ENCODE measurements at places on chromosomes 11 and 22.

- no peak for DNase-seq
Measured at GRCh38 chr11:10181811-10182210, 112.2 kb downstream of the SBF2 start.

DNA sequence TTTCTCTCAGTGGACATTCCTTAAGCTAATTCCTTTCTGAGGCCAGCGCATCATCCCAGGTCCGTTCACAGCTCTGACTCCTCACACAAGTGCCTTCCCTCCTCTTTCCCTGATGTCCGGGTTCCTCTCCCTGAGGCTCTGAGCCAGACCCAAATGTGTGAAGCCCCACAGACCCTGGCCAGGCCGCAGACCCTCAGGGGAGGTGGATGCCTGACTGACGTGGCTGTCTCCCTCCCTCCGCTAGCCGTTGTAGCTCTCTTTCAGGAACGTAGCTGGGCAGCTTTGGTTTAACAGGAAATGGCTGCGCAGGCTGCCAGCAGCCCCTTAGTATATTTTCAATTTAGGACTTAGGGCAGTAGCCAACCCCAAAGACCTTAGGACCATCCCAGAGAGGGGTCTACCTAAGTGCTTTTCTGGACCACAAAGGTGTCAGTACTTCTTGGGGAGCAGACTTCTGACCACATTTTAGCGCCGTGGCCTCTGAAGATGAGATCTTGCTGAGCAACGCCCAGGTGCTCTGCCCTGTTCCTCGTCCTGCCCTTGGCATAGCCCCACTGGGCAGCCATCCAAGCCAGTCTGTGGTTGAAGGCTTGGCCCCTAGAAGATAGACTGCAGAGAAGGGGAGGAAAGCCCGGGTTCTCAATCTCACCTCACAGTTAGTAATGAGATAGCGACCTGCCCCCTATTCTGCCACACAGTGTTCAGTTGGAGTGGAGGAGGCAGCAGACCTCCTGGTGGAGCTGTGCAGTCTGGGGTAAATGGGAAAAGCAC lies 27.0 kb downstream of the MYBPC3 start:
- DNase-seq = no peak

DNA sequence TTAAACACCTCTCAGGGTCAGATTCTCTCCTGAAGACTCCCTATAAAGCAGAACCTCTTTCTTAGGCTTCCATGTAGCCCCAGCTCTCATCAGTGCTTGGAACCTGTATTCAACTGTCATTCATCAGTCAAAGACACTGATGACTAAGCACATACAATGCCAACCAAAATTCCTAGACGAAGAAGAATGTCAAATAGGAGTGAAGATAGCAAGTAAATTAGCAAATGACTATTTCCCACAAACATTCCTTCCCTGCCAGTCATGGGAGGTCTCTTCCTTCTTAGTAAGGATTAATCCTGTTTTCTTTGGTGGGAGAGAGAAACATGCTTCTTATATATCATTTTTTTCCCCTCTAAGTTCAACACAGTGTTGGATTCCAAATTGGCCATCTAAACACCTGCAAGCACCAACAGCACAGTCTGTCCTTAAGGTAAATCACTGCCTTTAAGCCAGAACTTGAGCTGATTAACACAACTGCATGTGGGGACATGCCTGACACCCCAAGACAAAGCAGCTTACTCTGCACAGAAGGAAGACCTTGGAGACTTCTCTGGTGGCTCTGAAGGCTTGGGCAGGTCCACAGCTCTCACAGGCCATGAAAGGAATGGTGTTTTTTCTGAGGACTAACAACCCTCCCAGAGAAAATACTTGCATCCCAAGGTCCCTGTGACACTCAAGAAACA lies 47.5 kb upstream of the ME3 start:
- DNase-seq = no peak

GRCh38 chr11:58741127-58741526 lies 9.4 kb upstream of the GLYAT start:
- DNase-seq = no peak

- DNase-seq = peak; percentile 81
Measured at GRCh38 chr11:65110354-65110861, 1.3 kb upstream of the TM7SF2 start.

DNA sequence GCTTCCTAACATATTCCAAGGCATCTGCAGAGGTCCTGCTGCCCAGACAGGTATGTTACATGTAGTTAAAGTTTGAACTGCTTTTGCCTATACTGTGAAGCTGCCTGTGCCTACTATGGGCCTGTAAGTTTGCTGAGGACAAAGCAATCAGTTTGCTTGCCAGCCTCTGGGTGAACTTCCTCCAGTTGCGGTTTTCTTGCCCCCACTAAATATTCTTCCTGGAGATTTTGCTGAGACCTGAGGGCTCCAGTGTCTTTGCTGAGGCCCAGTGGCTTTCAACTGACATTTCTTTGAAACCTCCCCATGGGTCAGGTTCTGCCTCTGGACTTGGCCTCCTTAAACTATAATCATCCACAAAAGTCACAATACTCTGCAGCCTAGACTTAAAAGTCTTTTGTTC lies 29.6 kb upstream of the MMP20 start:
- no peak for DNase-seq

GRCh38 chr11:71093783-71094182 lies 158.6 kb downstream of the SHANK2 start:
- no peak for DNase-seq

GRCh38 chr11:106137758-106138157 lies 60.3 kb downstream of the AASDHPPT start:
- no peak for DNase-seq

DNA sequence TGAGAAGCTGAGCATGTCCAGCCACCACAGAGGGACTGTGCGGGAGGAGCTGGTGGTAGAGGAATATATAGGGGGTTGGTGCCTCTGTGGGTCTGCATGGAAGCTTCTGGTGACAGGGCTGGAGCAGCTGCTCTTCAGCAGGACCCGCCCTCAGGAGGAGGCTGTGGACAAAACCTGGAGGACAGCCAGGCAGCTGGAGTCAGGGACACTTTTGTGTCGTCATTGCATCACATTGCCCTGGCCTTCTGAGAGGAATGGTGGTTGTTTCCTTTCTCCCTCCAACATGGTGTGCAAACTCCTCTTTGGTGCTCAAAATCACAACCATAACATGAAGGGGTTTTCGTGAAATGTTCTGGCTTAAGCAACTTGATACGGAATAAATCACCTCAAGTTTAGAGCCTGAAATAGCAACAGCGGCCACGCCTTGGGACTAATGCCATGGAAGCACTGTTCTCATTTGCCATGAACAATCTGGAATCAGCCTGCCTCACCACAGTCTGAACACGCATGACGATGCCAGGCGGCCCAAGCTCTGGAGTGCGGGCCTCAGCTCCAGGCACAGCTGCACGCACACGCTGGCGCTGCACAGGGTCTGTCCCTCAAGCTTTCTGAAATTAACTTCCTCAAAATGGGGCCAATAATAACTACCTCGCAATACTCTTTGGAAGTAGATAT lies 17.1 kb upstream of the CSRP3 start:
- DNase-seq = peak; percentile 55

DNA sequence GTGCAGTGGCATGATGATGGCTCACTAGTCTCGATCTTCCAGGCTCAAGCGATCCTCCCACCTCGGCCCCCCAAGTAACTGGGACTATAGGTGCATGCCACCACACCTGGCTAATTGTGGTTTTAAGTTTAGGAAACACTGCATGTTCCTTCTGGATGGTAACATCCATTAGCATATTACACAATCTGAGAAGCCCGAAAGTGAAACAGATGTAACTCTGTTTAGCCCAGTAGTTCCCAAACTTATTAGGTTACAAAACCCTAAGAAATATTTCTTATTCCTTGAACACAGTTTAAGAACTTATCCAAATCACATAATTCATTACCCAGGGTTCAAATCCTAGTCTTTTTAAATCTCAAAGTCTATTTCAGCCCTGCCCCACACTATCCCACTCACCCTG lies 28.3 kb downstream of the POLDIP3 start:
- DNase-seq = no peak

- DNase-seq = no peak
Measured at GRCh38 chr11:9820260-9820659, 156.4 kb downstream of the SWAP70 start.

DNA sequence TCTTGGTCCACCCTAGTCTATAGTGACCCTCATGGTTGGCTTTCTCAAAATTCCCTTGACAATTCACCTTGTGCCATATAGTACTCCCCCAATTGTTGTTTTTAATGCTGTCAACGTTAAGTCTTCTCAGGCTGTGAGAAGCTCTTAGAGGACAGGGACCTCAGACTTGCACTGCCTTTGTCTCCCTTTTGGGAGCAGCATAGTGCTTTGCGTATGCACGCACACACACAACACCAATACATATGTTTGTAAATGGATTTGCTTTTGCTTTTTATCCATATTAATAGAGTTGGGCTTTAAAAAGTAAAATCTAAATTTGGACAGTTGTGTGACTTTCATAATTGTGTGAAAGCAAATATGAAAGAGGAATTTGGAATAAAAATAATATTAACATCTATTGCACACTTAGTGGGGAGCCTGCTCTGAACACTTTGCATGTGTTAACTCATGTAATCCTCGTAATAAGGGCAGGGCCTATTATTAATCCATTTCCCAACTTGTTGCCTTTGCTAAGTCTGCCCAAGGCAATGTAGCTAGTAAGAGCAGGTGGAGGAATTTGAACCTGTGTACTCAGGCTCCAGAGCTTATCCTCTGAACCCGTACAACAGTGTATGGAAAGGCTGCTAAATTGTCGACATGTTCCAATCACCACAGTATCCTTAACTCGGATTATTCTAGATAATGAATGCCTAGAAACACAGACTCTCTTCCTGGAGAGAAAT lies 257.7 kb upstream of the NARS2 start:
- DNase-seq = no peak

DNA sequence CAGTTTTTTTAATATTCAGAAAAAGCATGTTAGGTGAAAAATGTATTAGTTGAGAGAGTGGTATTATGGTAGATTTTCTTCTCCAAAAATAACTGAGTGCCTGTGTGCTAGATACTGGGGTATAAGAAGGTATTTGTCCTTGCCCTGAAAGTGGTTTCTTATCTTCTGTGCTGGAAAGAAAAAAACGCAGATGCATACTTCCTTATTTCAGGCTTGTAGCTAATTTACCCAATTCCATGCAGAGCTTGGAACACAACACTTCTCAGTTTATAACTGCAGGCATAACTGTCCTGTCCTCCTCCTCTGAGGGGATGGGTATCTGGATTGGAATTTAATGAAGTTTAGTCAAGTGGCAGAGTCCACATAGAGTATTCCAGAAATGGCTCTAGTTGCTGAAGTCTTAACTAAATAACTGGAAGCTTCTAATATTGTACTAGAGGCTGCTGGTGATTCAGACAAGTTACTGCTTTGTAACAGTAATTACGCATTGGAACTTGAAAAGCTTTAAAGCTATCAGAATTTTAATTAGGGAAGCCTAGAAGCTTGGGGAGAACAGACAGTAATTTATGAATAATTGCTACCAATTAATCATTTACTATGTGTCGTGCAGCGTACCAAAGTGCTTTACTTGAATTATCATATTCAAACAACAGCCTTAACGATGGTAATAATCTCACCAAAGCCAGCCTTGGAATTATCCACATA lies 12.7 kb upstream of the C11orf91 start:
- no peak for DNase-seq

DNA sequence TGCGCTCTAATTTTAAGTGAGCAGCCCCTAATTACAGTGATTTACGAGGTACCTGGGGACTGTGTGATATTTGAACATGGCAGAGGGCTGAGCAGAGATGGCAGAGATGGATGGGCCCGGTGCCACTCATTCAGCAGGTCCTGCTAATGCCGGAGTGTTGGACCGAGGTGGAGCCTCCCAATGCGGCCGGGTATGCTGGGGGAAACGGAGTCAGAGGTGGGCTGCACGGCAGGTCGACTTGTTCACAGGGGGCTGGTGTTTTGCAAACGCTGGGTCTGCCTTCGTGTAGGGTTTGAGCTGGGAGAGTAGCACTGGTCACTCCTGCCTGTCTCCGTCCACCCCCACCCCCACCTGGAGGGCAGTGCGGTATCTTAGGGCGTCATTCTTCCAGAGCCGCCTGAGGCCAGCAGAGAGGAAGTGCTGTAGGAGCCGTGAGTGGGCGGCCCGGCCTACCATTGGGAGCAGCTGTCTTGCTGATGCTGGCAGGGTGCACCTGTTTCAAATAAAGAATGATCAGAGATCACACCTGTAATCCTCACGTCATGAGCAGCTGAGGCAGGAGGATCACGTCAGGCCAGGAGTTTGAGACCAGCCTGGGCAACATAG lies 122.6 kb downstream of the IGLL1 start:
- DNase-seq = no peak

DNA sequence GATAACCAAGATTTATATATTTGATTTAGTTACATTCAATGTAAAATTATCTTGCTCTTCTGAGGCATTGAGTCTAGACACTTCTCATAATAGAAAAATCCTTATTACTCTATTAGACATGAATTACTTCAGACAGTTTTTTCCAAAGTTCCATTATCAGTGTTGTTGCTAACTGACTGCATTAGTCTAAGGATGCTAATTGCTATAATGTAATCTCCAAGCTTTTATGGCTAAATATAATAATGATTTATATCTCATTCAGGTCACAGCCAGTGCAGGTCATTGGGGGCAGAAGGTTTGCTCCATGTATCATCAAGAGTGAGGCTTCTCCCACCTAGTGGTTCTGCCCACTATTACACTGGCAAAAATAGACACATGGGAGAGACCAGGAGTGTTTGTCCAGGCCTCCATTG lies 377.2 kb upstream of the DDI1 start:
- DNase-seq = peak; percentile 21

DNA sequence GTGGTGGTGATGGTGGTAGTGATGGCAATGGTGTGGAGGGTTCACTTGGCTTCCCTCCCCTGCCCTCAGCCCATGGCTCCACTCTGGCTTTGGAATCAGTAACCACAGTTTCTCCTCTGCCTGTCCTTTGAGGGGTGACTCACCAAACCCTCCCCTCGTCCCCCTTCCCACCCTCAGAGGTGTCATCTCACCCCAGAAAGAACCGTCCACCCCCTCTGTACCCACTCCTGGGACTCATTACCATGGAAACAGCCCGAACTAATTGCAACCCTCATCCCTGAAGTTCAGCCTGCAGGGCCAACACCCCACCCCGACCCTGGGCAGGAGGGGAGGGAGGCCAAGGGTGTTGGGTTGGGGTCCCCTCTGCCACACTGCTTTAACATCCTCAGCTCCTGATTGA lies 26.6 kb downstream of the PHLDB1 start:
- DNase-seq = no peak

DNA sequence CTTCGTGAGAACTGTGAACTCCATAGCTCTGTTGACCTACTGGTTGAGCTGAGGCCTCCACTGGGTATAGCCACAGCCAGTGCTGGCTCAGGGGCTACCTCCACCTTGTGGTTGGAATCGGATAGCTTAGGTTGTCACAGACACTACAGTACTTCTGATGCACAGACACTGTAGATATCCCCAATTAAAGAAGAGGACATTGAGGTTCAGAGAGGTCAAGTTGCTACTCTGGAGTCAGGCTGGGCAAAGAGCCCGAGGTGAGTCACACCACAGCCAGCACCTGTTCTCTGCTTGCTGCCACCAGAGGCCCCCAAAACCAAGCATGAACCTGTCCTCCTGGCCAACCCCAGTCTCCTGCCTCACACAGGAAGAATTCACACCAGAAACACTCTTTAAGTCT lies 5.4 kb downstream of the UFD1 start:
- no peak for DNase-seq
